Naive thymus-derived CD4-positive, alpha-beta T cell (primary cell): ENCODE measurements at places on chromosomes 5 and 9.

DNA sequence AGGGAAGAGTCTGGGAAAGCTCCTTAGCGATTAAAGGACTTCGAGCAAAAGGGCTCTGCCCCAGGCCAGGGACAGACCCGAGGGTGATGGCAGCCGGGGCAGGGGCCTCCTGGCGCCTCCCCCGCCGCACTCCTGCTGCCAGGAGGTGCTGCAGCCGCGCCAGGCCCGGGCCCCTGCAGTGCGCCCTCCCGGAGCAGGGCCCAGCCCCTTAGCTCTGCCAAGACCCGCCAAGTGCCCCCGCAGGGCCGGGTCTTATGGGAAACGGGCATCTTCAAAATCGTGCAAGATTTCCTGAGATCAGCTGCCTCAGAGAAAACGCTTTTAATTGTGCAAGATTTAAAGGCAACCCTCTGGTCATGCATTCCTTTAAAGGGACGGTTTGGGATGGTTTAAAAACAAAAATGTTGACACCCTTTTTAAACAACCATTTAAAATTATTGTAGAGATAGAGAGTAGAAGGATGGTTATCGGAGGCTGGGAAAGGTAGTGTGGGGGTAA is 52.4 kb downstream of the CDC14B start:
- DNase-seq = no peak

DNA sequence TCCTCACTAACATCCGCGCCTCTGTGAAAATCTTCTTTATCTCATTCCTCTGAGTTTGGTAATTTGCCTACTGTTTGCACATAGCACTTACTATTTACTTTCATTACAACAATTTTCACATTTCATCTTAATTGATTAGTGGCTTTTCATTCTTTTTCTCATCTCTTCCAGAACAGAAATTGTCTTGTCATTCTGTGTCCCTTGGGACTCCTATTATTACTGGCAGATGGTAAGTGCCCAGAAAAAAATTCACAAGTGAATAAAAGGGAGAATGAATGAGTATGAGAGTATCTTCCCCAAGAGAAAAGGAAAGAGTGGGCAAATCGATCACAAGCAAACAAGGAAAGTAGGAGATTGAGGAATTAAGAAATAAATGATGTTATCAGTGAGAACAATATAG is 876.1 kb downstream of the TLE4 start:
- DNase-seq = no peak

DNA sequence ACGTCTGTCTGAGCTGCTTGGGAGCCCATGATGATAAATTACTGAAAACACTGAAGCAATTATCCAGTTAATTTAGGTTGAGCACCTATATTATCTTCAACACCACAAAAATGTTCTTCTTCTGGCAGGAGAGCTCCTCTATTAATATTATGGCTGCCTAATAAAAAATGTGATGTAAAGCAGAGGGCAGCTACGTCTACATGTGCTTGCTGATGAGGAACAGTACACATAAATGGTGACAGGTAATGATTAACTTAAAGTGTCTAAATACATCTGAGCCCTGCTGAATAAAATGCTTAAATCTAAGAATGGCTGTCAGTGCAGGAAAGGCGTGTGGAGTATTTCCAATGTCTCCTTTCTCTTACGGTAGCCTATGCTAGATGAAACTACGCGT is 131.3 kb upstream of the NR3C1 start:
- no peak for DNase-seq

DNA sequence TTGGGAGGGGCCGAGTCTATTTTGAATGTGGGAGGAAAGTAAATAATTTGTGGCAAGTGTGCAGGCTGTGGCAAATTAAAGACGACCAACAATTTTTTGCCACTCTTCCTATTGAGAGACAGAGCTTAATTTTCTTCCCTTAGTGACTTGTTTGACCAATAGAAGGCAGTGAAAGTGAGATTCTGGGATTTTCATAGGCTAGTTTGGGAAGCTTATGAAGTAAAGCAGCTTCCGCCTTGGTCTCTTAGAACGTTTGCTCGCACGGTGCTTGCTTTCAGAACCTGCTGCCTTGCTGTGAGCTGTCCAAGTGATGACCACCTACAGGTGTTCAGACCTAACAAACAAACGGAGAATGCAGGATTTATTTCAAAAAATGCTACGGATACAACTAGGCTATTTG is 6.7 kb upstream of the OR1N2 start:
- no peak for DNase-seq

- DNase-seq = no peak
These were observed 335.8 kb upstream of the ACTBL2 start for GRCh38 chr5:57818397-57818796.

DNA sequence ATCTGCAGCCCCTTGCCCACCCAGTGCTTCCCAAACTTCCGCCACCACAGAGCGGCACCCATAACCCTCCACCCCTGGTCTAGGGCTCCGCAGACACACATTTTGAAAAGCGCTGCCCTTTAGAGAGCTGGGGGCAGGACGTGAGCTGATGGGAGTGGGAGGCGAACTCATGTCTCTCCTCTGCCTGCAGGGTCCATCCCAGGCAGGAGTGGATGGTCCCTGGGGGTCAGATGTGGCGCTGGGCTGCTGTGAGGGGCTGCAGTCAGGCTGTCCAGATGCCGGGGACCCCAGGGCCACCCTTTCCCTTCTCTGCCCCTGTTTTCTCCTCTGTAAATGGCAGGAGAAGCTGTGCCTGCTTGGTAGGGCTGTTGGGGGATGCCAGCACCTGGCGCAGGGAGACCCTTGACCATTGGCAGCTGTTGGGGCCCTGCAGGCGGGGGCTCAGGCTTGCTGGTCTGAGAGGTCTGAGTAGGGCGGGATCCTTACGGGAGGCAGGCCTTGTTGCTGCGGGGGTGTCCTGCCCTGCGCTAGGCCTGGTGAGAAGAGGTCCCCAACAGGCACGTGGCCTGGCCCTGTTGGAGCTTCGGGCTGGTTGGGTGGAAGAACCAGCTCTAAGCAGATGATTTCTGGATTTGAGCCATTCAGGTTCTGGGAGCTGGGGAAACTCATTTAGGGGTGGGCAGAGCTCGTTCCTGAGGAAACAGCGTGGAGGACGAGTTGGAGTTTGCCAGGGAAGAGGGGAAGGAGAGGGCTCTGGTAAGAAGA is 10.3 kb upstream of the RNU6ATAC start:
- DNase-seq = no peak

GRCh38 chr5:42268630-42269029 is 154.6 kb upstream of the GHR start:
- DNase-seq = no peak

DNA sequence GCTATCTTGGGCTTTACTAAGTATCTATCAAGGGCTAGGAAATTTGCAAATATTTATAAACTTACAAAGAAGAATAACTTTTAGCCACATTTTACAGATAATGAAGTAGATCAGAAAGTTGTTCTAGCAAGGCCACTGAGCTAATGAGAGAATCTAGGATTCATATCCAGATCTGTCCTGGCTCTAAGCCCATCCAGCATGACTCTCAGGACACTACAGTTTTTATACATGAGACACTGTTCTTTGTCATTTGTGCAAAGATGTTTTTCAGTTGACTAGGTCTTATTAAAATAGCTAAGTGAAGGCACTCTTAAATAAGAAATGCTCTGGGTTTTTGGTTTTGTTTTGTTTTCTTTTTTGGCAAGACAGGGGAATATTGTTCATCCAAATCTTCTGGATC is 273.1 kb downstream of the GABRB2 start:
- no peak for DNase-seq

- no peak for DNase-seq
These were observed 333.7 kb downstream of the ELAVL2 start for GRCh38 chr9:23492126-23493002.

GRCh38 chr5:10439692-10440091 is 2.0 kb upstream of the ROPN1L start:
- no peak for DNase-seq

DNA sequence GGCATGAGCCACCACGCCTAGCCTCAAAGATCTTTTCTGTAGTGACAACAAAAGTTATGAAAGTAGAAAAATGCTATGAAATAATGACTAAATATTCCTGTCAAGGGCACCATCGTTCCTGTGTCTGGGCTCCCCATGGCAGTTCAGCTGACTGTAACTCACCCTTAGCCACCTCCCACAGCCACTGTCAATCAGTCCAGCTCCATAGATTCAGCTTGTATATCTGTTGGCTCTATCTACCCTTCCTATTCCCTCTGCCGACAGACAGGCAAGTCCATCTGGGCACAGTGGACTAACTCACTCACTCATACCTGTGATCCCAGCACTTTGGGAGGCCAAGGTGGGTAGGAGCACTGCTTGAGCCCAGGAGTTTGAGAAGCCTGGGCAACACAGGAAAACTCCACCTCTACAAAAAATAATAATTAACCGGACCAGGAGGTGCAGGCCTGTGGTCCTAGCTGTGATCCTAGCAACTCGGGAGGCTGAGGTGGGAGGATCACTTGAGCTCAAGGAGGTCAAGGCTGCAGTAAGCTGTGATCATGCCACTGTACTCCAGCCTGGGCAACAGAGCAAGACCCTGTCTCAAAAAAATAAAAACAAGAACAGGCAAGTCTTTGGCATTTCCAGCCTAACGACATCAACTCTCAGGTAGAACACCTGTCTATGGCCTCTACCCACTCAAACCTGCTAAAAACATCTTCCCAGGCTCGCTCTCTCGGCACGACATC is 6.2 kb downstream of the CAMSAP1 start:
- DNase-seq = no peak

- DNase-seq = no peak
These were observed 173.0 kb downstream of the MACROH2A1 start for GRCh38 chr5:135225856-135226560.

DNA sequence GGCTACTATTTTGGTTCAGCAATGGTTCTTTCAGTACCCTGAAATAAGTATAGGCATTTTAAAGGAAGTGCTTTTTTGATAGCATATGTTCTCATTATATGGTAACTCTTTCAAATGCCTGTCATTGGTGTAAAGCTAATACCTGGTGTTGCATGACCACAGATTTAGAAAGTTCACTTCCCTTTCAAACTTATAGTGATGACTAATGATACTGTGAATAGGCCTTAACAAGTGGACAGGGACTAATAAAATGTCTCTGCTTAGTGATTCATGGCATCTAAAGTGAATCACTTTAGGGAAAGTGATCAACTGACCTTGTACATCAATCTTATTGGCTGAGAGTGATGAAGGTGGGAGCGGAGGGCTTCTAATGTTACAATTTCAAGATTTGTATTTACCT is 21.6 kb downstream of the MRPL22 start:
- no peak for DNase-seq

DNA sequence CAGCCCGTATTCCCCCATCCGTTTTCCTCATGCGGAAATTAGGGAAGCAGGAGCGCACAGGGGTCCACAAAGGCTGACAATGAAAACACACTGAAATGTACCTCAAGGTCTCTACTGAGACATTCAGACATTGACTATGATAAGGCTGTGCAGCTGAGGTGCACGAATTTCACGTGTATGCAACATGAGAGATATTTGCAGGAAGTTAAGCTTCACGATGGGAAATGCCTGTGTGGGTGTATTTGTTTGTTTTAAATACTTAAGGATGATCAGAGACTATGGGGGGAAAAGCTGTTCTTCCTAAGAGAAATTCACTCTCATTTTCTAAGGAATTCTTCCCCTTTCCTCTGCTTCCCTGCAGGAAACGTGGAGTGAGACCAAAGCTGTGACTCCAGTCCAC is 2.6 kb upstream of the SPATA31E1 start:
- no peak for DNase-seq

- no peak for DNase-seq
These were observed 105.0 kb downstream of the MAPKAP1 start for GRCh38 chr9:125601961-125602360.

GRCh38 chr9:105676351-105676923 is 14.2 kb downstream of the TAL2 start:
- DNase-seq = no peak

- DNase-seq = no peak
These were observed 317.1 kb downstream of the KCTD16 start for GRCh38 chr5:144487761-144488160.

GRCh38 chr9:100670719-100671118 is 92.8 kb downstream of the CAVIN4 start:
- DNase-seq = no peak

GRCh38 chr5:12250454-12250853 is 346.2 kb upstream of the CTNND2 start:
- DNase-seq = no peak

DNA sequence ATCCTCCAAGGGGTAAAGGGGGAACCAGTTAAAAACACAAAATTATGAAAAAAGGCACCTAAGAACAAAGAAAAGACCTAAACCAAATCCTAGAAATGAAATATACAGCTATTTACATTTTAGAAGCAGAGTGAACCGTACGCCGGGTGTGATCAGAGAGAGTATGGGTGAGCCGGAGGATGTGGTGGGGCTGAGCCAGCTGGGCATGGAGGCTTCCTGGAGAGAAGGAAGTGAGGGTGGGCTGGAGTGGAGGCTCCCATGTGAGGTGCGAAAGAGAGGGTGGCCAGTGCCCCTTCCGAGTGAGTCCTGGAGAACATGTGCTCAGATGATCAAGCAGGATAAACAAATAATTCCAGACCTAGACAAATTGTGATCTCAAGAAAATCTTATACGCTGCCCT is 111.6 kb downstream of the CACNA1B start:
- no peak for DNase-seq

DNA sequence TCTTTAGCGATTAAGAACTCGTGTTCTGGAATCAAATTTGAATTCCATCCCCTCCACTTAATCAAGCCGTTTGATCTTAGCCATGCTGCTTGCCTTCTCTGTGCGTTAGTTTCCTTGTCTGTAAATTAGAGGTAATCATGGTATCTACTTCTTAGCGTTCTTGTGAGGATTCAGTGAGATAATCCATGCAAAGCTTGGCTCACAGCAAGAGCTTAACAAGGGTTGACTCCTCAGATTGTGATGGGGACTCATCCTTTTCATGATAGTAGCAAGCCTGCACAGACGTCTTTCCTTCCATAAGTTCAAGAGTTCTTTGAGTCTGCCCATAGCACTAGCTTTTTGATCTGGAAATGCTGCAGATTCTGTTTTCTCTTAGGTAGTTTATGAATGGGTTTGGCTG is 72.8 kb downstream of the TRIO start:
- DNase-seq = no peak
